ENCODE measurements at places on chromosomes 2 and 18. TPM values are rescaled to one million over a fixed set of nuclear protein-coding genes. Genes with fewer than 3 reads are reported as not detected.

RUFY4 gene
- 1.1 TPM for total RNA-seq

DNA sequence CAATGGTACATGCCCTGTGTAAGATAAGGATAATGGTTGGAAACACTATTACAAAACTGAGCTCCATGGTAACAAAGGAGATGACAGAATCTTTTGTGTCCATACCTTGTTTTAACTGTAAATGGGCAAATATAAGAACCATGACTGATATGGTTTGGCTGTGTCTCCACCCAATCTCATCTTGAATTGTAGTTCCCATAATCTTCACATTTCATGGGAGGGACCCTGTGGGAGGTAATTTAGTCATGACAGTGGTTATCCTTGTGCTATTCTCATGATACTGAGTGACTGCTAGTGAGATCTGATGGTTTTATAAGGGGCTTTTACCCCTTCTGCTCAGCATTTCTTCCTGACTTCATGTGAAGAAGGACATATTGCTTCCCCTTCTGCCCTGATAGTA, 211.7 kb upstream of the RGPD4 start:
- DNase-seq: no peak

GRCh38 chr2:238796223-238796885, 51.5 kb upstream of the TWIST2 start:
- no peak for DNase-seq

GRCh38 chr18:12287131-12287681, 20.8 kb upstream of the TUBB6 start:
- DNase-seq: no peak

DNA sequence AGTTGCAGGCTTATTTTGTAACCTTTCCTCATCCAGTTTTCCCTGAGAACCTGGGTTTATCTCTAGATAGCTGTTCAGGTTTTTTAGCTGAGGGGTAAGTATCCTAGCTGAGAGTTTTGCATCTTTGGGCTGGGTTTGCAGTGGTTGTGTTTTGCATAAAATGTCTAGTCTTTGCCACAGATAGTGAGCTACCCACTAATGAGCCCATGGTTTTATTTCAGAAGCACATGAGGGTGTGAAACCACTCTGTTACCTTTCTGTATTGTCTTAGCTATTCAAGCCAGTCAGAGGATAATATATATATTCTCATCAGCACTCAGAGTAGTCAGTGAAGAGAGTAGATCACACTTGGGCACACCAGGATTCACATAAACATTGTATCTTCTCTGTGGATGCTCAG, 24.6 kb upstream of the TXNDC2 start:
- DNase-seq: no peak

DNA sequence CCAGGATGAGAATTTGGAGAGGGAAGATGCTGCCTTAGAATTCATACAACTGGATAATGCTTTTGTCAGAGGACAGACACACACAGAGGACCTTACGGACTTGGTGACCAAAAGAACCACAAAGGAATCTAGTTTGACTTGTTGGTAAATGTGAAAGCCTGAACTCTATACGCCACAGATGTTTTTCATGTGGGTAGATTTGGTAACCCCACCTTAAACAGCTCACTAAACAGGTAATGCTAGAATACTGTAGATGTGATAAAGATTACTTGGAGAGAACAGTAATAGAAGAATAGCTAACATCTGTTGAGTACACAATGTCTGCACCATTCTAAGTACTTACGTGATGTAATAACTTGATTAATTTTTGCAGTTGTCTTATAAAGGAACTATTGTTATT, 24.1 kb downstream of the ANXA4 start:
- DNase-seq: no peak

DNA sequence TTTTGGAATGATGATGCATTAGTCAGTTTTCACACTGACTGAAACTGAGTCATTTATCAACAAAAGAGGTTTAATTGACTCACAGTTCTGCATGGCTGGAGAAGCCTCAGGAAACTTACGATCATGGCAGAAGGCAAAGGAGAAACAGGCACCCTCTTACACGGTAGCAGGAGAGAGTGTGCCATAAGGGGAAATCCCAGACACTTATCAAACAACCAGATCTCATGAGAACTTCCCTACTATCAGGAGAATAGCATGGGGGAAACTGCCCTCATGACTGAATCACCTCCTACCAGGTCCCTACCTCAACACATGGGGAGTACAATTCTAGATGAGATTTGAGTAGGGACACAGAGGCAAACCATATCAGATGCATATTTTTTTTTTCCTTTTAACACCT, 504.5 kb upstream of the VRK2 start:
- DNase-seq: no peak

ERBB4 gene
- not detected for total RNA-seq

DNA sequence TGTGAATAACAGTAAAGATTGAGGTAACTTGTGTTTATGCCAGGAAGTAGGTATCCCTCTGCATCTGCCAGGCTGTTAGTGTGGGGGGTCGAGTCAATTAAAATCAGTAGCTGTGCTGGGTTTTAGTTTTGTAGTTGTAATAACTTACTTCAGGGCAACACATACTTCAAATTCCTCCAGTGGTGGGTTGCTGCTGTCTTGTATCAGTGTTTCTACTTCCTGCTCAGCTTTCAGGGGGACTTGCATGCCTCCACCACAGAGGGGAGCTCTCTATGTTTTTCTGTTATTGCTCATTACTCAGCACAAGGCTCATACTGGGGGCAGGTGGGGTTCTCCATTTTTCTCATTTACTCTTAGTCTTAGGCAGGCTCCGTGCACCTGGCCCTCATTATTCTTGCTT, 136.8 kb downstream of the CAPN13 start:
- no peak for DNase-seq

GRCh38 chr2:240921311-240921994, 15.3 kb downstream of the CROCC2 start:
- no peak for DNase-seq

SERPINB7 gene
- not detected for total RNA-seq

GRCh38 chr2:149899390-149899789, 311.8 kb upstream of the MMADHC start:
- no peak for DNase-seq

DNA sequence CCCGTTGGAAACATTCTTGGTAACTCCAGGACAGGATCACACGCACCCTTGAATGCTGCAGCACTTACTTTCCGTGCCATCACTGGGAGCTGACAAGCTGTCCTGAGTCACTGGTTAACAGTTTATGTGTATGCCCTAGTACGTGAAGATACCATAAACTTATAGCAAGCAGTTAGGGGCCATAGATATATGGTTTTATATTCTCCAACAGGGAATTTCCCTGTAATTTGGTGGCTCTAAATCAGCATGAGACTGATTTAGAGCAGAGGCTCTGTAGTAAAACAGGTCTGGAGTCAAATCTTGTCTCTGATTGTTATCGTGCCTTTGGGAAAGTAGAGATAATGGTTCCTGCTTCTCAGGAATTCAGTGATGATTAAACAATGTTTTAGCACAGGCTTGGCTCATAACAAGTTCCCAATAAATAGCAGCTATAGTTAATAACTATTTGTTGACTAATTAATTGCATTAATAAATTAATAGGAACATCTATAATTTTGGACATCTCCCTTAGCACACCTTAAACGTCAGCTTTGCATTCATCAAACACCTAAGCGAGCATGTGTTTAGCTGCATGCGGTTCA, 215.2 kb downstream of the VAPA start:
- DNase-seq: no peak

DNA sequence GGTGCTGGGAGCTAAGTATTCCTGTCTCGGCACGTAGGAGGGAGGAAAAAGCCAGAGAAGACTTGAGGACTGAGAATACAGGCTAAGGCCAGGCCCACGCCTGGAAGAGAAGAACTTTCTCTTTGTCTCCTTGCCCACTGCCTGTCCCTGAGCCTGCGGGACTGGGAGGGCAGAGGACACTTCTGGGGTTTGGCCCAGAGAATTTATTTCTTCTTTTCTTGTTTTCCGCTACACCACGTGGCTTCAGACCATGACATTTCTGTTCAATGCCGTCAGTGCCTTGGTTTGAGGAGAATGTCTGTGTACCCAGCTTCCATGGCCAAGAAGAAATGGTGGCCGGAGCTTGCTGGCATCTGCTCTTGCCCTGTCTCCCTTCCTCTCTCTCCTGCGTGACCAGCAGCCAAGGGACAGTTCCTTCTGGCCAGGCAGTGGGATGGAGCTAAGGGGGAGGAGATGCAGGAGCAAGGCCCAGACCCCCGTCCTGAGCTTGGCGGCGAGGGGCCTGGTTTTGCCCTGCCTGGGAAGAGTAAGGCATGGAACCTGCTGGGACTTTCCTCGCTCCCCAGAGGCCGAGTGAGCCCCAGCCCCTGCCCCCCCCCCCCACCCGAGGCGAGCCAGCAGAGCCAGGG, 140.3 kb downstream of the KLHL29 start:
- DNase-seq: no peak

GRCh38 chr2:23618794-23619530, 234.0 kb downstream of the KLHL29 start:
- DNase-seq: no peak

CAPN14 gene
- 1.9 TPM for total RNA-seq

UNC80 gene
- under 0.01 TPM for total RNA-seq

REG1B gene
- total RNA-seq: under 0.01 TPM

DNA sequence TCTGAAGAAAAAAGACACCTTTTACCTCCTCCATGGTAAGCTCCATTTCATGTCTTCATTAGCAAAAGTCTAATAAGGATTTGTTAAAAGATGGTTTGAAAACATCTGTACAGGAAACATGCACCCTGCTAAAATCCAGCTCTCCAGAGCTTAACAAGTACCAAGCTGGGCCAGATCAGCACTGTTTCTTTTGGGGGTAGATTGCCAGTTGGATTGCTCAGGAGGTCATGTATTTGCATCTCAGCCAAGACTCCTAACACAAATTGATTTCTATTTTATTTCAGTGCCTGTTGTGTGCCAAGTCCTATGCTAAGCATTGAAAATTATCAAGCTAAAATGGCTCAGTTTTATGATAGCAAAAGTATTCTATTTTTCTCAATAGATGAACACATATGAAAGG, 3.4 kb upstream of the TMEM182 start:
- no peak for DNase-seq

- DNase-seq: no peak
These were observed 39.4 kb upstream of the SMAD2 start for GRCh38 chr18:47969816-47970215.

DNA sequence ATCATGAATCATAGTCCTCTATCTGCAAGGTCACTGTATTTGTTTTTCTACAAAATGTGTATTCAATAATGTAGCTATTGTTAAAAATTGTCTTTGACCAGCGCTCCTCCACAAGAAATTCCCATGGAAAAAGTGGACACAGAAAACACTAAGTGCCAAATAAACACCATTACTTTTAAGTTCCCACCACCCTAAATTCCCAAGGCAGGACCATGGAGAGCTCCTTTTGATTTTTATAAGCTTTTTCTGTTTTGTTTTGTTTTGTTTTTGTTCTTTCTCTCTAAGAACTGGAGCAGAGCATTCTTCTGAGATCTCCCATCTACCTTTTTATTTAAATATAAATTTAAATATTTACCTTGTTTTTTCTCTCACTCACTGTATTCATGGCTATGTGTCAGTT, 44.5 kb downstream of the LRATD1 start:
- no peak for DNase-seq

- no peak for DNase-seq
These were observed 94.1 kb upstream of the THOC1 start for GRCh38 chr18:361941-362310.

DNA sequence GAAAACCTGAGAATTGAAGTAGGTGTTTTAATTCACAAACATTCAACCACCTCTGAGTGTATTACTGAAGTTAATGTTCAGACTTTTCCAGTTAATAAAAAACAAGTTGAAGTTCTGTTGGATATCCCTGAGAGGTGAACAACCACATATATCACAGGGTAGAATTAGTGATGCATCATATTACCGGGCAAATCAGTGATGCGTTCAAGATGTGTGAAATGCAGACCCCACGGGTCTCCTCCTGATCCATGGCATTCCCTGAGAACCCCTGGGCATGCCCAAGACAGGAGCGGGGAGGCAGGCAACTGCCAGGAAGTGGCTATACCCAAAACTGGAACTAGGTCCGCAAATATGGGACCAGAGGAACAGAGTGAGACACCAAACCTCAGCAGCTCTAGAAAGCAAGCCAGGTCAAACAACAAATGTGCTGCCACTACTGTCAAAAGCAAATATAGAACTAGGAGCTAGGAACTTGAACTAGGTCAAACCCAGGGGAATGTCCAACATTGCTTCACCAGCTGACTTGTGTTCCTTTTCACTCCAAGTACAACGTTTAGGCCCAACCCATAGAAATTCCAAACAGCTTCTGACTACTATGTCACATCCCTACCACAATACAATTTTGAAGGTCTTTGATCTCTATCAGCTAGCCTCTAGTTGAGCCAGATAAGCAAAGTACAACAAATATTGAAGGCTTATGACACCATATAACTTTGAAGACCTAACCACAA, 20.2 kb downstream of the PSTPIP2 start:
- DNase-seq: no peak

DNA sequence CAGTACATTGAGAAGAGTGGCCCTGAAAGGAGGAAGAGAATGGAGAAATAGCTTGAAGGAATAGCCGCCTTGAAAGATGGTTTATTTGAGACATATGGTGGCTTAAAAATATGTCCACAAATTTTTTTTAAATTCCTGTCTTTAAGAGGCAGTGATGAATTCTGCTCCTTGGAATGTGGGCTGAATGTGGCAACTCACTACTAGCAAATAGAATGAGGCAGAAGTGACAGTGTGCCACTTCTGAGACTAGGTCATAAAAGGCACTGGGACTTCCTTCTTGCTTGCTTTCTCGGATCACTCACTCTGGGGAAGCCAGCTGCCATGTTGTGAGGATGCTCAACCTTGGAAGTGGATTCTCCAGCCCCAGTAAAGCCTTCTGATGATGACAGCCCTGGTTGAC, 67.0 kb downstream of the FAM161A start:
- DNase-seq: no peak

- DNase-seq: no peak
These were observed 112.5 kb upstream of the SLC38A11 start for GRCh38 chr2:165067643-165068486.

GRCh38 chr2:190678444-190679162, 29.7 kb downstream of the NAB1 start:
- peak; percentile 39 for DNase-seq

REG3G gene
- not detected for total RNA-seq

- no peak for DNase-seq
These were observed 396.8 kb upstream of the SLC14A2 start for GRCh38 chr18:45218436-45218835.

DNA sequence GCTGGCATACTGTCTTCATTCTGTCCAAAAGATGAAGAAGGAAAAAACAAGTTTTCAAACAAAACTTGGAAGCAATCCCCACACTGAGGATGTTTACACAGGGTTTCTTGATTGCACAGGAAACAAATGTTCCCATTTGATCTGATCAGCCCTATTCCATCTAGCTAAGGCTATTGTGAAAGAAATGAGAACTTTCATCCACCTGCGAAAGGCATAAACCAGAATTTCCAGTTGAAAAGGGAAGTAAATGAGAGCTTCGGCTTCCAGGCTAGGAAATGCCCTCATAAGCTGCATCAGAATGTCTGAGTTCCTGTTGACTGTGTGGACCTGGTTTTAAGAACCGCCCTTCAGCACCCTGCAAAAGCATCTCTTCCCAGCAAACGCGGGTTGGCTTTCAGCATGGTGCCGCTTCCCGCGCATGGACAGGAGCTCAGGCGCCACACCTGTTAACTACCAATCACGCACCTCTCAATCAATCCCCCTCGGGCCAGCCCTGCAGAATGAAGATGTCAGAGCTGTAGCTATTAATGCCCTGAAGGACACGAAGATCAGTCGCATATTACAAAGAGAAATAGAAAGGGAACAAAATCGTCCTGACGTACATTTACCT, 850.4 kb downstream of the GALR1 start:
- no peak for DNase-seq

- no peak for DNase-seq
These were observed 123.6 kb downstream of the LRATD1 start for GRCh38 chr2:14756122-14756541.

BOLL gene
- not detected for total RNA-seq

TMEM198 gene
- 0.54 TPM for total RNA-seq

COA5 gene
- 14.5 TPM for total RNA-seq

All from hematopoietic multipotent progenitor cell (in vitro differentiated cells).